ENCODE measurements at places on chromosomes 3 and 15.

- DNase-seq, result no peak
These were observed 22.9 kb downstream of the COLQ start for GRCh38 chr3:15498431-15499214.

- no peak for DNase-seq
These were observed 153.1 kb downstream of the LIPC start for GRCh38 chr15:58584789-58585461.

DNA sequence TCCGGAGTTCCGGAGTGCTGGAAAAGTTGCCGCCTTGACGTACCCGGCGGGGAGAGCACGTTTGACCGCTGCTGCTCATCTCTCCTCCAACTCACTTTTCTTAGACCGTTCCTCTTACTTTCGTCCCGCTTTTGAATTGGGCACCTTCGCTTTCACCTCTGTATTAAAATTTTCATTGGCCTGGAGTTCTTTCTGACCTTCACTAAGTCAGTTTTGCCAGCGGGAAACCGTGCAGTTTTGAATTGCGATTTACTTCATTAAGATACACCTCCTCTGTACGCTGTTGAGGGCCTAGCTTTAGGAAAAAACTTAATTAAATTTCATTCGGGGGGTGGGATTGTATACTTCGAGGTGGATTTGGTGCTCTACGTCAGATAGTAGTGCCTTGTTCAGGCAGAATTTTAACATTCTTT is 1.3 kb downstream of the GMPS start:
- DNase-seq, result no peak

GRCh38 chr15:100050877-100051786 is 290.6 kb downstream of the ADAMTS17 start:
- no peak for DNase-seq

DNA sequence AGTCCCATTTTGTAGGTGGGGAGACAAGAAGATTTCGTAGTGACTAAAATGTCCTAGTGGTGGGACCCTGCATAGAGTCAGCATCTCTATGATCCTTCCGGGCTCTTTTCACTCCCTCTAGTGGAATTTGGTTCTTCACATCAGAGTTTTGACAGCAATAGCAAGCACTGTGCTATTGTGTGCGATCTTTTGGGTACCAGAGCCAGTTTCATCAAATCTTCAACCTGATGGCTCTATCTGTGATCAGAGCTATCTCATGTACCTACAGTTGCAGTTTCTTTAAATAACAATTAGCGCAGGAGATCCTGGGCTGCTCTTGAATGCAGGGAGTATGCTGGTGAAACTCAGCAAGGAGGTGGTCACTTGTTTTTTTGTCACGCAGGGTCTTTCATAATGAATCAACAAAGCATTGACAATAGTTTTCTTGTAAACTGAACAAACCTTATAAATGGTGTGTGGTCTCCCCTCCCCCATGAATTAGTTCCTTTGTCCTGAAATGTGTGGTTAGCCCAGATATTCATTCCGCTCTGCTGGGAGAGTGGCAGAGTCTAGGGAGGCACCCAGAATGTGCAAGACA is 257.2 kb upstream of the SOX2 start:
- no peak for DNase-seq

DNA sequence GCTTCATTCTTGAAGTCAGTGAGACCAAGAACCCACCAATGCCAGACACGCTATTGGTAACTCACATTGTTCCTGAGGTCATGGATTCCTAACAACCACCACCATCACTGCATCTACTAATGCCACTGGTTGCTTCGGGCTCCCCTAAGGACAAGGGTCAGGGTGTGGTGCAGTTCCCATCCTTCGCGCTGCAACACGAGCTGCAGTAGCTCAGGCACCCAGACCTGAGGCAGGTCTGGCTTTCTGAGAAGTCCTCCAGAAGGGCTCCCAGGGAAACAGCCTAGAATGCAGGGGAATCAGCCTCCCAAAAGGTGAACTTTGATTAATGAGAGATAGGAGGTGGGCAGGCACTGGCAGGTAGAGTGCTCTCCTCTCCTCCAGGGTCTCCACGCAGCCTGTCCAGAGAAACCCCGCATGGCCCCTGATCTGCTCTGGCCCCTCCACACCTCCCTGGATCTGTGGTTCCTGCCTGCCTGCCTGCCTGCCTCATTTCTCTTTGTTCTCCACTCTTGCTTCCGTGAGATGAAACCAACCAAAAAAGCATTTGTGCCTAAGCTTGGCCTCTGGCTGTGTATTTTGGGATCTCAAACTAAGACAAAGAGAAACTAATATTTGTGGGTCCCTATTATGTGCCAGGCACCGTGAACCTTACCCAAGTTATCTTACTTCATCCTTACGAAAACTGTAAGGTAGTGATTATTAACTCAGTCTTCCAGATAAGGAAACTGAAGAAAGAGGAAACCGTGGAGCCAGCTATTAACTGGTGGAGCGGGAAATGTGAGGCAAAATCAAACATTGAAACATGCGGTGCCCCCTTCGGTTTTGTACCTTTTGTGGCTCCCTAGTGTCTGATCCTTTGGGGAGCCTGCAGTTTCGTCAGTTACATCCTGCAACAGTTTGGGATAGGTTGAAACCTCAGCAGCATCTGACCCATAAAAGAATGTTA is 43.9 kb upstream of the USP3 start:
- no peak for DNase-seq

DNA sequence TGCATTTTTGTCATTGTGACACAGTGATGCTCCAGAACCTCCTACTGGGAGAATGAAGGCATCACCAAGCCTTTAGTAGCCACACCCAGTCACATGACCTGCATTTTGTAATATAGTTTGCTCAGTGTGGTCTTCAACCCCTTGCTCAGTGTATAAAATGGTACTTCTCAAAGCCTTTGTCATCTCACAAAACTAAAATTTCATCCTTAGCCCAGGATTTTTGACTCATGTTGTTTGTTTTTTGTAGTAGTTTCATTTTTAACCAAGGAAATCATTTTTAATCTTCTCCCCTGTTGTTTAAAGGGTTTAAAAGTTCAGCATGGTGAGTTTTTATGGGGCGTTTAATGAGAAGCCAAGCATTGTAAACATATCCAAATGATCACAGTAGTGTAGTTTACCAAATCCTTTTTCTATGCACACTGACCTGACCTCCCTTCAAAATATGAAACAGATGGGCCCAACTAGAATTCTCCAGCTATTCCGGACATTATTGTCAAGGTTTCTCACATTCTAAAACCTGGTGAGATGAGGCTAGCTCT is 123.5 kb upstream of the IL12A start:
- no peak for DNase-seq

- DNase-seq, result no peak
These were observed 375.2 kb downstream of the LSAMP start for GRCh38 chr3:116070061-116070460.

GRCh38 chr3:113055201-113055600 is 64.4 kb downstream of the GTPBP8 start:
- DNase-seq, result no peak

- no peak for DNase-seq
These were observed 6.1 kb downstream of the ERICH6 start for GRCh38 chr3:150697646-150698045.

DNA sequence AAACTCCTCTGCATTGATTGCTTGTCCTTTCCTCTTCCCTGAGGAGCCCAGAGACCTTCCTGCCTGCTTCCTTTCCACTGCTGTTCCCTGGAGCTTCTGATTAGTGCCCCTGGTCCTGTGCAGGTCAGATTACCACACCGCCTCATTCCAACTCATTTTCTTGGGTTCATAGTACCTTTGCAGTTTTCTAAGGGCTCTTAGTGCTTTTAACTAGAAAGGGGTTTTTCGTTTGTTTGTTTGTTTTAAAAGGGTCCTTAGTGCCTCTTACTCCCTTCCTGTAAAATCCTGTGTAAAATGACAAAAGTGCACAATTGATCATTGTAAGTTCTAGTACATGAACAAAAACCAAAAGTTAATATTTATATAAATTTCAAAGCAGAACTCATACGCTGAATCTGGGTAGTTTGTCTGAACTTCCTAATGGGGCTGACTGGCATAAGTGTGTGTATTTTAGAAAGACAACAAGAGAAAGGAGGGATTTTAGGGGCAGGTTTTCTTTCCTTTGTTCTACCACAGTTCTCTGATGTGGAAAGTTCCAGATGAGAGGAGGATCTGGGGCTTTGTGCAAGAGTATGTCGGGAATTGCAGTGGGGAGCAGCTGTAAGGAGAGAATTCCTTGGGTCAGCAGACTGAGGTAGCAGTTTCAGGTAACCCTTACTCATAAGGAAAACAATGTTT is 30.6 kb downstream of the SNRK start:
- no peak for DNase-seq

- no peak for DNase-seq
These were observed 74.9 kb downstream of the SIDT1 start for GRCh38 chr3:113607219-113607596.

GRCh38 chr3:25594007-25594502 is 70.7 kb downstream of the TOP2B start:
- no peak for DNase-seq

- no peak for DNase-seq
These were observed 137.4 kb downstream of the MBNL1 start for GRCh38 chr3:152405915-152406802.

DNA sequence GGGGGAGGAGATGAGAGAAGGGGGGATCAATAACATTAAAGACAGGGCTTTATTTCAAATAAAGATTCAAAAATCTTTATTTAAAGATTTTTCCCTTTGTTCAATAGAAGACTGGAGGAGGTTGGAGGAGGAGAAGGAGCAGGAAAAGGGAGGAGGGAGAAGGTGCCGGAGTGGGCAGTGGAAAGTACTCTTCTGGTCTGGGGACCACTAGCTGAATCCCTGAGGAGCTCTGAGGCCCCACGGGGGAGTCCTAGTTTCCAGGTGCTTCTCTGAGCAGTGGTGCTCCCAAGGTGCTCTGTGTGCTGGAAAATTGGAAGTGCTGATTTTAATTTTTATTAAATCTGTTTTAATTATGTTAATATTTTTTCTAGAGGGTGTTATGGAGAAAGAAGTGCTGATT is 19.4 kb upstream of the SEMA4B start:
- DNase-seq, result no peak

GRCh38 chr15:80247320-80247719 is 4.7 kb downstream of the CTXND1 start:
- no peak for DNase-seq

DNA sequence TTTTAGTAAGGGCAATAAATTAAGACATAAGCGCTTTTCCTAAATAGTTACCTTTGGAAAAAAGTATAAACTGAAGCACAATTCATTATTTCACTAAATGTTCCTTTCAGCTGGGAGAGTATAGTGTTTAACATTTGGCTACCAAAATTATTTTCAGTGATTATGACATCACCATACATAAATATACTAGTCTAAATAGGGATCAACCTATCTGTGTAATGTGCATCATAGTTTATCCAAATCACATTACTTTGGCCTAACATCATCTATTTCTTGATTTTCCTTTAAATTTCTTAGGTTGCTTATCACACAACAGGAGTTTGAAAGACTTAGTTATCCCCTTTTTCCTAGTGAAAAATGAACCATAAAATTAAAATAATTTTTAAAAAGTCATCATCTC is 738.9 kb downstream of the ROBO1 start:
- DNase-seq, result no peak

GRCh38 chr3:33218446-33219174 is at the start of gene SUSD5:
SUSD5 (minus strand) TSS chr3:33218810; CDS start chr3:33218797, 13 bp downstream.
- no peak for DNase-seq

- no peak for DNase-seq
These were observed 2.6 kb downstream of the PCSK6 start for GRCh38 chr15:101486696-101487459.

- no peak for DNase-seq
These were observed 208.0 kb upstream of the MME start for GRCh38 chr3:154872074-154872473.

GRCh38 chr3:46674031-46674845 is 19.2 kb downstream of the ALS2CL start:
- no peak for DNase-seq

- DNase-seq, result no peak
These were observed 377.7 kb upstream of the AGTR1 start for GRCh38 chr3:148319960-148320359.

DNA sequence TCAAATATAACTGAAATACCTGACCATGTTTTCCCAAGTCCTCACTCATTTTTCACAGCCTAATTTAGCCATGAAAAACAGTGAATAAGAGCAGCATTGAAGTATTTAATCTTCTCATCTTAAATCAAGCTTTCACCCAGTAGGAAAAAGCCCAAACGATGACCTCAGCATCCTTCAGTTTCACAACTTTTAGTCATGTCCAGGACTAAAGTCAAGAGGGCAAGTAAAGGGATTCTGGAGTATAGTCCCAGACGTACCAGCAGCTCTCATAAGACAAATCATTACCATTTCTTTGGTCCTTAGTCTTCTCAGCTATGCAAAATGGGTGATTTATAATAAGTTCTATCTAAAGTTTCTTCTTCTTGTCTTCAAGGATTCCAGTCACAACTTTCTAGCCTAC is 237.3 kb downstream of the IL5RA start:
- no peak for DNase-seq

GRCh38 chr3:171846597-171846996 is 3.4 kb downstream of the TMEM212 start:
- DNase-seq, result peak; percentile 66

DNA sequence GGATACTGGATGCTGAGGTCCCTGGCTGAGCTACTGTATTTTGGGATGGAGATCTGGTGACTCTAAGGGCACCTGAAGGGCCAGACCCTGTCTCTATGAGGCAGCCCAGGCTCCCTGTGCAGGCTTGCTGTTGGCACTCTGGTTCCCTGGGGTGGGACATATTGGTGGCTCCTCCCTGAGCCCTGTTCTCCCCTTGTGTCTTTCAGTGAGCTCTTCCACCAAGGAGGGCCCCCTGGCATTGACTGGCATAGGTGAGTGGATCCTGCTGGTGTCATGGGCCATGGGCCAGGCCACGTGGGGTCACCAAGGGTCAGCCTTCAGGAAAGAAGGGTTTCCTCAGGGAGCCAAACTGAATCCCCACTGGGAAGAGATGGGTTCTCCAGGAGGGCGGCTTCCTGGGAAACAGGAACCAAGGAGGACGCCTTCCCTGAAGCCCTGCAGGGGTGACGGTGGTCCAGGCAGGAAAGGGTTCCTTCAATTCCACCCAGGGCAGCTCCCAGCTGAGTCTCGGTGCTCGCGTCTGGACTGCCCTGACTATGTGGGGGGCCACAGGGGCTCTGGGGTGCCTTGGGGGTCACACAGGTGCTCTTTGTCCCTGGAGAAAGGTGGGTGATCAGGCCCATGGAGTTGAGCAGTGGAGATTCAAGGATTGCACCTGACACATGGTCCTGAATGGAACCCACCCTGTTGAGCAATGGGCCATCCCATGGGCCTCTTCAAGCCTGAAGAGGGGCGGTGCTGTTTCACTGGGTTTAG is 220.4 kb downstream of the SNRPN start:
- peak; percentile 2 for DNase-seq

- DNase-seq, result no peak
These were observed 5.6 kb upstream of the NCEH1 start for GRCh38 chr3:172716476-172716875.

- DNase-seq, result no peak
These were observed 6.3 kb downstream of the BHLHE40 start for GRCh38 chr3:4985330-4986174.
